ENCODE measurements at places on chromosomes 4 and X. TPM values are rescaled to one million over a fixed set of nuclear protein-coding genes. Genes with fewer than 3 reads are reported as not detected.
A peak's percentile ranks its signal among the peaks of the same experiment; 100 is the strongest.

GRCh38 chr4:94741304-94741703 is 16.5 kb upstream of the BMPR1B start:
- H3K27me3 ChIP-seq = no peaks in the 10 kb centered on the region
- H3K4me1 ChIP-seq = no peaks in the 10 kb centered on the region
- no peak overlapping the region for H3K27ac ChIP-seq
- H3K4me3 ChIP-seq = no peak overlapping the region
- no peak for DNase-seq

Gene GPRIN3
- total RNA-seq = 6.1 TPM

Gene C4orf50
- total RNA-seq = 0.49 TPM

DNA sequence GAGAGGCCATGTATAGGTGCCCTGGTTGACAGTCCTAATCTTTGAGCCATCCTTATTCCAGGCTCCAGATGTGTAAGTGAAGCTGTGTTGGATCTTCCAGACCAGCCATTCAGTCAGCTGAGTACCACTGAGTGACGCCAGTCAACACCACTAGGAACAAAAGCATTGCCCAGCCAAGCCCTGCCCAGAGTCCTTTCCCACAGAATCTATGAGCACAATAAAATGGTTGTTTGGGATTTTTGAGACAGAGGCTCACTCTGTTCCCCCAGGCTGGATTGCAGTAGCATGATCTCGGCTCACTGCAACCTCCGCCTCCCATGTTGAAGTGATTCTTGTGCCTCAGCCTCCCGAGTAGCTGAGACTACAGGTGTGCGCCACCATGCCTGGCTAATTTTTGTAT is 262.5 kb downstream of the BCOR start:
- DNase-seq = no peak
- H3K27ac ChIP-seq = no peak overlapping the region
- H3K36me3 ChIP-seq = no peaks in the 10 kb centered on the region
- H3K4me3 ChIP-seq = no peak overlapping the region
- H3K4me1 ChIP-seq = no peaks in the 10 kb centered on the region
- no peaks in the 10 kb centered on the region for H3K27me3 ChIP-seq

DNA sequence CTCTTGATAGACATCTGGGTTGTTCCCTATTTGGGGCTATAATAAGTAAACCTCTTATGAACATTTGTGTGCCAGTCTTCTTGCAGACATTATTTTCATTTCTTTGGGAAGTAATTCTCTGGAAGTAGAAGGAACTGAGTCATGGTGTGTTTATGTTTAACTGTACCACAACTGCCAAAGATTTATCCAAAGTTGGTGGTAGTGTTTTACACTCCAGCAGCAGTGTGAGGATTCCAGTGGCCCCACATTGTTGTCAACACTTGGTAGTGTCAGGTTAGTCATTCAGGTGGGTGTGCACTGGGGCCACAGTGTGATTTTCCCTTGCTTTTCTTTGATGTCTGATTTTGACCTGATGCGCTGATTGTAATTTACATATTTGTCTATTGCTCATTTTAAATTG is 5.0 kb upstream of the UVSSA start:
- H3K27me3 ChIP-seq = no peaks in the 10 kb centered on the region
- H3K27ac ChIP-seq = no peak overlapping the region

DNA sequence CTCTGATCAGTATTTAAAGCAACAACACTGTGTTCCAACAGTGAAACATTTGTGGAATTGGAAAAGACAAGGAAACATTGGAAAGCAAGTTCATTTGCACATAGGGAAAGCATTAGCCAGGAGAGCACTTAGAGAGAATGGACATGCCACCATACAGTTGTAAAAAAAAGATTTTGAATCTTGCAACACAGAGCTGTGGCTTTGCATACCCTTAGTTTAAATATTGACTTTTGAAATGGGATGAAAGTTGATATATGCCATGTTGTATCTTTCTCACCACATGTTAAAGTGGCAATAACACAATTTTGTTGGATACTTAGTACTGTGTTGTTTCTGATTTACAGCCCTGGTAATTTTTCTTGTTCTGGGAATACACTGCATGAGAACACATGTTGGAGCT is 208.1 kb downstream of the BMPR1B start:
- H3K36me3 ChIP-seq = no peaks in the 10 kb centered on the region
- DNase-seq = no peak
- H3K27ac ChIP-seq = no peak overlapping the region
- H3K27me3 ChIP-seq = no peaks in the 10 kb centered on the region

DNA sequence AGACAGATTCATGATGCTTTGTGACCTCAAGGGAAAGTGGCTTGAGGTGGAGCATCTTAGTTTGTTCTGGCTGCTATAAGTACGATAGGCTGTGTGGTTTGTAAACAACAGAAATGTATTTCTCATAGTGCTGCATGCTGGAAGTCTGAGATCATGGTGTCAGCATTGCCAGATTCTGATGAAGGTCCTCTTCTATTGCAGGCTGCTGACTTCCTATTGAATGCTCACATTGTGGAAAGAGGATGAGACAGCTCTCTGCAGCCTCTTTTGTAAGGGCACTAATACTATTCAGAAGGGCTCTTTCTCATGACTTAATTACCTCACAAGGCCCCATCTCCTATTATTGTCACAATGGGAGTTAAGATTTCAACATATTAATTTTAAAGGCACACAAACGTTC is 1674.0 kb upstream of the PCDH7 start:
- no peak overlapping the region for H3K27ac ChIP-seq
- H3K4me3 ChIP-seq = no peak overlapping the region
- no peaks in the 10 kb centered on the region for H3K4me1 ChIP-seq
- H3K36me3 ChIP-seq = no peaks in the 10 kb centered on the region
- DNase-seq = no peak

DNA sequence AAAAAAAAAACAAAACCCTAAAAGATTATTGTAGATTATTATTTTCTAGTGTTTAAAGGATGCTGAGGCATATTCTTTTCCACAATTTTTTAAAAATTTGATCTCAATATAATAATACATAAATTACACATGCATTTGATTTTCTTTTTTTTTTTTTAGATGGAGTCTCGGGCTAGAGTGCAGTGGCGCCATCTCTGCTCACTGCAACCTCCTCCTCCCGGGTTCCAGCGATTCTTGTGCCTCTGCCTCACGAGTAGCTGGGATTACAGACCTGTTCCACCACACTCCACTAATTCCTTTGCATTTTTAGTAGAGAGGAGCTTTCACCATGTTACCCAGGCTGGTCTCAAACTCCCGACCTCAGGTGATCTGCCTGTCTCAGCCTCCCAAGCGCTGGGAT is 83.5 kb upstream of the TSPAN5 start:
- no peaks in the 10 kb centered on the region for H3K27me3 ChIP-seq
- H3K36me3 ChIP-seq = no peaks in the 10 kb centered on the region
- no peak for DNase-seq
- no peaks in the 10 kb centered on the region for H3K4me1 ChIP-seq
- no peak overlapping the region for H3K4me3 ChIP-seq
- no peak overlapping the region for H3K27ac ChIP-seq

- H3K27me3 ChIP-seq = no peaks in the 10 kb centered on the region
- H3K4me3 ChIP-seq = no peak overlapping the region
- no peaks in the 10 kb centered on the region for H3K4me1 ChIP-seq
- no peaks in the 10 kb centered on the region for H3K36me3 ChIP-seq
- H3K27ac ChIP-seq = no peak overlapping the region
Measured at GRCh38 chrX:63934791-63935190, 149.8 kb upstream of the ARHGEF9 start.

Gene CCDC160
- not detected for total RNA-seq

GRCh38 chrX:110722135-110722534 is 73.5 kb downstream of the CHRDL1 start:
- H3K4me3 ChIP-seq = no peak overlapping the region
- no peak for DNase-seq
- H3K27ac ChIP-seq = no peak overlapping the region

Gene TRO
- total RNA-seq = 12.3 TPM

Gene GSPT2
- 2.7 TPM for total RNA-seq

Gene SLITRK4
- 3.2 TPM for total RNA-seq

DNA sequence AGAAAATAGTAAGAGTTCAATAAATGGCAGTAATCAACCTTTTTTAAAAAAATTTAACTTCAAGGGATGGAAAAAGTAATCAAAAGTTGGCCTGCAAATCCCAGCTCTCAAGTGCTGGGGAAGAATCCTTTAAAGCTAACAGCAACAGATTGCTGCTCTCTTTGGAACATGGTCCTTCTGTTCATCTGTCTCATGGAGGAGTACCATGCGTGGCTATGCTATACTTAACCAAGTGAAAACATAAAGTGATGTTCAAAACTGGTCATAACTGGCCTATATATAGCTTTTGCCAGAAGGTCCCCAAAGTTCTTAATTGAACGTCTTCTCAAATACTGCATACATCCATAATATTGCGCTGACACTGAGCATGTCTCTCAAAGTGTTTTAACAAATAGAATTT is 154.4 kb downstream of the GABRB1 start:
- H3K27me3 ChIP-seq = no peaks in the 10 kb centered on the region
- no peak overlapping the region for H3K4me3 ChIP-seq
- no peak for DNase-seq
- H3K36me3 ChIP-seq = no peaks in the 10 kb centered on the region
- no peaks in the 10 kb centered on the region for H3K4me1 ChIP-seq

GRCh38 chr4:138938366-138938690 is 77.3 kb upstream of the NOCT start:
- H3K4me3 ChIP-seq = no peak overlapping the region
- H3K36me3 ChIP-seq = no peaks in the 10 kb centered on the region
- H3K27ac ChIP-seq = no peak overlapping the region
- peaks cover 6% of the 10 kb centered on the region for H3K4me1 ChIP-seq
- no peak for DNase-seq

GRCh38 chr4:115334736-115335411 is 221.5 kb upstream of the NDST4 start:
- no peak overlapping the region for H3K4me3 ChIP-seq
- H3K27ac ChIP-seq = no peak overlapping the region
- DNase-seq = no peak
- no peaks in the 10 kb centered on the region for H3K36me3 ChIP-seq
- no peaks in the 10 kb centered on the region for H3K27me3 ChIP-seq

Gene SRPX
- 118 TPM for total RNA-seq

Gene RTL5
- 4.4 TPM for total RNA-seq

DNA sequence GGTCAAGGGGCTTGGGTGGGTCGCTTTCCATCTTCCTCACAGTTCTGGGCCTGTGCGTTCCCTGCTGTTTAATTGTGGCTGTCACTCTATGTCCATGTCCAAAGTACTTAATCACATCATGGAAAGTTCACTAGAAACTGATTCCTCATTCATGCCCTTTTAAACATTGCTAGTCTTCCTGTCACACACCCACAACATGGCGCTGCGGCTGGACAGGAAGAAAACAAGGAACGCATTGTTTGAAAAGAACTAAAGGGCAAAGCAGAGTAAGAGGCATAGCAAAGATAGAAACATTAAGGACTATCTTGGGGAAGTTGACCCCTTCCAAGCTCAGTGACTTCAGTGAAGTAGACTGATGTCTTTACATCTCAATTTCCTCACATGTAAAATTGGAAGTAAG is 18.4 kb downstream of the PNPLA4 start:
- H3K4me3 ChIP-seq = no peak overlapping the region
- no peak overlapping the region for H3K27ac ChIP-seq
- DNase-seq = no peak

GRCh38 chr4:142405021-142405694 is 440.9 kb downstream of the INPP4B start:
- peak overlapping the region; percentile 81 for H3K27ac ChIP-seq
- H3K36me3 ChIP-seq = no peaks in the 10 kb centered on the region
- no peak for DNase-seq
- peak overlapping the region; percentile 51 for H3K4me3 ChIP-seq
- peaks cover 55% of the 10 kb centered on the region for H3K4me1 ChIP-seq

DNA sequence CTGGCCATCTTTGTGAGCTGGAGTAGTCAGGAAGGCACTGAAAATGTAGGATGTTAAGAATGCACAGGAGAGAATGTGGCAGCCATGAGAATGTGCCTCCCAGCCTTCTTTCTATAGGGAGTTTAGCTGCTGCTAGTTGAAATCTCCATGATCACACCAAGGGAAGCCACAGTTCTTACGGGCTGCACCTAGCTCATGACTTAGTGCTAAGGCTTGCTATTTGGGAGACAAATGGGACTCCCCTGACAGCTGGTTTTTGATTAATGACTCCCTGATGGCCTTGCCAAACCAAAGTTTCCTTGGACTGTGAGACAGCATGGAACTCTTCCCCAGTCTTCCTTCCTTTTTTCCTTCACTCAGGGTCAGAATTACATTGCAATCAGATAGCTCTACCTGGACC is 9.2 kb downstream of the CTSO start:
- DNase-seq = no peak
- no peaks in the 10 kb centered on the region for H3K4me1 ChIP-seq
- no peaks in the 10 kb centered on the region for H3K27me3 ChIP-seq
- H3K4me3 ChIP-seq = no peak overlapping the region
- H3K27ac ChIP-seq = no peak overlapping the region

GRCh38 chr4:26431461-26432180 is 58.7 kb downstream of the CCKAR start:
- peaks cover 28% of the 10 kb centered on the region for H3K36me3 ChIP-seq
- H3K4me3 ChIP-seq = no peak overlapping the region
- no peak overlapping the region for H3K27ac ChIP-seq
- no peak for DNase-seq
- H3K4me1 ChIP-seq = no peaks in the 10 kb centered on the region

Gene SORBS2
- total RNA-seq = 60.4 TPM

GRCh38 chrX:131040781-131041180 is 17.4 kb upstream of the ARHGAP36 start:
- H3K27me3 ChIP-seq = no peaks in the 10 kb centered on the region
- no peak for DNase-seq
- H3K27ac ChIP-seq = no peak overlapping the region
- no peaks in the 10 kb centered on the region for H3K36me3 ChIP-seq

DNA sequence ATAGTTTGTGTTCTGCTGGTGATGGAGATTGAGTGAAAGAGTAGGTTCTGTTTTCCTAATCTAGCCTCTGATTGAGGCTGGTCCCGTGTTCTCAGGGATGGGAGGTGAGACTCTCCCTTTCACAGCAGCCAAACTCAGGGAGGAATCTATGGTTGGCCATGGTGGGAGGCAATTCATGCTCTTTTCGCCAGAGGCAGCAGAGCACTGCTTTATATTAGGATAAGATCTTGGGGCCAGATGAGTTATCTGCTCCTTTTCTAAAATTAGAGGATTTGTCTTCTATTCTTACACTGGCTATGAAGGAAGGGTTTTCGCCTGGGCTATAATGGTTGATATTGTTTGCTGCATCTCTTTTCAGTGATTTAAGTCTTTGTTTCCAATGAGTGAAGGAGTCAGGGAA is 63.9 kb upstream of the NLGN4X start:
- H3K4me3 ChIP-seq = no peak overlapping the region
- H3K27me3 ChIP-seq = no peaks in the 10 kb centered on the region
- no peak overlapping the region for H3K27ac ChIP-seq
- no peak for DNase-seq
- H3K36me3 ChIP-seq = no peaks in the 10 kb centered on the region
- H3K4me1 ChIP-seq = no peaks in the 10 kb centered on the region

GRCh38 chr4:71635139-71635748 is 148.6 kb downstream of the GC start:
- H3K27ac ChIP-seq = no peak overlapping the region
- DNase-seq = no peak
- H3K4me3 ChIP-seq = no peak overlapping the region

Gene DSPP
- total RNA-seq = not detected

Measured in vagina (tissue), 2 donors.